ENCODE measurements at places on chromosomes 12 and 14.

GRCh38 chr12:28699029-28699428, 450.0 kb upstream of the FAR2 start:
- DNase-seq = no peak

GRCh38 chr12:19031032-19031431, 98.5 kb upstream of the PLEKHA5 start:
- DNase-seq = no peak

DNA sequence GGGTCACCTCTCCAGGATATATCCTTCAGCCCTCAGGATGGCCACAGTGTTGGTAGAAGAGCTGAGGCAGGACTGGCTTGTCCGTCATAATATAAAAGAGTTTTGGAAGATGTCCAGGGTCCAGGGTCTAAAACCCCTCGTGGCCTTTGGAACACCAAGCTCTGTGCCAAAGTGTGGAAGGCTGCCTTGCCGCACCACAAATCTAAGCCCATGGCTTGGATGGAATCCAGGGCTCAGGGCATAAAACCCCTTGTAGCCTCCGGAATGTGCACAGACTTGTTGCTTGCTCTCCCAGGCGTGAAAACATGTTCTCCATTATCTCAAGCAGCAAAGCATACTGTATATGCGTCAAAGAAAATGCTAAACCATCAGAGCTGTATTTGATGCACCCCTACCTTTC, 46.7 kb downstream of the TNFAIP2 start:
- DNase-seq = no peak

GRCh38 chr12:52634266-52635056, 16.1 kb upstream of the KRT73 start:
- DNase-seq = no peak

- no peak for DNase-seq
Observed at GRCh38 chr12:27560126-27560525, 36.1 kb downstream of the PPFIBP1 start.

GRCh38 chr12:25364529-25365339, 114.0 kb upstream of the KRAS start:
- peak; percentile 17 for DNase-seq

DNA sequence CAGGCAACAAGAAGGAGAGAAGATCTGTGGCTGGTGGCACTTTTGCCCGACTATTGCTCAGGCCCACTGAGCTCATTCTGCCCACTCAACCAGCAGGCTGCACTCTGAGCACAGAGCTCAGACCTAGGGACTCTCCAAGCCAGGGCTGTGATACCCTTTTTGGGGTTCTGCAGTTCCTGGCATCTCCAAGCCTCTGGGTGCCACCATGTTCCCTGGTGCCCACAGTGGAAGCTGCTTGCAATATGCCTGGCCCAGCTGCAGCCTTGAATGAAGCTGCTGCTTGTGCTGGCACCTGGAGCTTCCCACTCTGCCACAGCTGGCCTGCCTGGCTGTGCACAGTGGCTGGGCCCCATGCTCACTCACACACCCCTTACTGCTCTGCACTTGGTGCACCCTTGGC, 236.1 kb downstream of the ADGRD1 start:
- no peak for DNase-seq

GRCh38 chr12:71164568-71165197, 6.9 kb upstream of the TSPAN8 start:
- DNase-seq = no peak

DNA sequence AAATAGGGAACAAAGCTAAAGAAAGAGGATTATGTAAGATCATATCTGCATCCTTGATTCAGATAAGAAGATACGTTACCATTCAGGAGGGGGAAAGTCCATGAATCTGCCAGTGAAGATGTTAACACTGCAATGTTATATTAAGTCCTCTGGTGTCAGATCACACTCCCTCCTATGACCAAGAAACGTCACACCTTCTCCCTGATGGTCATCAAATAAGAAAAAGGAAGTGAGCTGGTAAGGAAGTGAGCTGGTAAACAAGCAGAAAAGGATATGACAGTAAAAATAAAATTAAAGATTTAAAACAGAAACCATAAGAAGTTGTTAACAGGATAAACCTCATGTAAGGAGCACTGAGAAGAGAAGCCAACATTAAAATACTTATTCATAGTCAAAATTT, 340.2 kb downstream of the SEC23A start:
- no peak for DNase-seq

DNA sequence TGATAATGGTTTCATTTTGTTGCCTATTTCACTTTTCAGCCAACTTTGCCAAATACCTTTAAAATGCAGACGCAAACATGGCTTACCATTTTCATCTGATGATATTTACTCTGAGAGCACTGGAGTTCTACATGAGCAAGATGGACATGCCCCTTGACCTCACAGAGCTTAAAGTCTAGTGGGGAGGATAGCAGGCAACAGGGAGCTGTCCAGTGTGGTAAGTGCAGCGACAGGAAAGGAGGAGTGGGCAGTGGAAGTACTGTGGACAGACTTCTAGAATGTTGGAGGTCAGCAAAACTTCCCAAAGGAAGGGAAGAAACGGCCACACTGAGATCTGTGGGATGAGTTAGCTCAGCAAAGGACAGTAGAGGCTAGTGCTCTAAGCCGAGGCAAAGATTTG, 25.3 kb downstream of the LRIG3 start:
- DNase-seq = no peak

DNA sequence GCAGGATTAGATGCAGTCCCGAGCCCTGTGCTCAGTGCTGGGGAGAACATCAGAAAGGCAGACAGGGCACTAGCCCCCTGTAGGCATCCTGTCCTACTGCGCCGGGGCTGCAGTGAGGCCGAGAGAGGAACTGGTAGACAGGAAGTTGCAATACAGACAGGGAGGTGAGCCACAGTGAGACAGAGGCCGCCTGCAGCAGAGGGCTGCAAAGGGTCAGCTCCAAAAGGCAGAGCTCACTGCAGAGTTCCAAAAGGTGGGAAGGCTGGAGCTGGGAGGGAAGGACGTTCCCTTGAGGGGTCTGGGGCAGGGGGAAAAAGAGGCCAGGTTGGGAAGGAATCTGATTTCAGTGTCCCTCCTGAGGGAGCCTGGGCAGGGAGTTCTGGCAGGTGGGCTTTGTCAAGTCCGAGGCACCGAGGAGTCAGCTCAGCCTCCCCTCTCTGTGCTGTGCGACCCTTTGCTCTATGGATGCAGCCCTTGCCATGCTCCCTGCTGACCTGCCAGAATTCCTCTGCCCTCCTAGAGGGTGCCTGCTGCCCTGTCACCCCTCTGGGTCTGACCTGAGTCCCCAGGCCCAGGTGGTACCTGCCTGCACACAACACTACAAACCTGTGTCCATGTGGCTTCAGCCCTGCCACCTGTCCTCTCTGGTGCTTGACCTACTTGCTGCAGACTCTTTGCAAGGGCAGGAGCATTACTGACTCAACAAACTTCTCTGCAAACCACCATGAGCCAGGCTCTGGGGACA, 63.5 kb downstream of the PRMT8 start:
- no peak for DNase-seq

DNA sequence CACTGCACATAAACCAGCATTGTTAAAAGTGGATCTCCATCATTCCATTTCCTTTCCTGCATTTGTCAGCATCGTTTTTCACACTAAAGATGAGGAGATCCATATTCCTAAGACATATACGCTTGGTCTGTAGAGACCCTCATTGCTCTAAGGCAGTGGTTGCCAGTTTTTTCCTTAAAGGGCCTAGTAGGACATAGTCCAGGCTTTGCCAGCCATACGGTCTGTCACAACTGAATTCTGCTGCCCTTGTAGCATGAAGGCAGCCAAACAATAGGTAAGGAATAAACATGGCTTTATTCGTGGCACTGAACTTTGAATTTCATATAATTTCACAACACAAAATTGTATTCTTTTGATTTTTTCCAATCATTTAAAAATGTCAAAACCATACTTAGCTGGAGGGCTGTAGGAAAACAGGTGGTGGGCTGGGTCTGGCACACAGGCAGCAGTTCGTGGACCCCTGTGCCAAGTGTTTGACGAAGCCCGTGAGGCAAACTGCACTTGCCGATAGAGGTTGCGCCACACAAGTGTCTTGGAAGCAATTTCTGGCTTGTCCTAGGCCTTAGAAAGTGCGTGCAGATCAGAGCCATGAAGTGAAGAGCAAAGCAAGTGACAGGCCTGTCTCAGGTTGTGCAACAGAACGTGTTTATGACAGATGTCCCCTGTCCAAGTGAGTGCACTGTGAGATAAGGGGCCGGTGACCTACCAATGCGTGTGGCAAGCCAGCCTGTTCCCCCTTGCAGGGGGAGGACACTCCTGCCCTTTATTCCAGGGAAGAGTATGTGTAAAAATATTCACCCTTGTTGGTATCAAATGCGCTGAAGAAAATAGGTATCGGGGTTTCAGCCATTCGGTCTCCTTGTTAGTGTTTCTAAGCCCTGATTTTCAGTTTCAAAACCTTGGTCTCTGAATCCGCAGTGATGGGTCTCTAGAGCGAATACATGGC, 916 bp upstream of the CHPT1 start:
- no peak for DNase-seq

GRCh38 chr14:74867673-74868072, 8.3 kb downstream of the PROX2 start:
- no peak for DNase-seq

- no peak for DNase-seq
Observed at GRCh38 chr14:47658041-47658440, 17.4 kb downstream of the MDGA2 start.

DNA sequence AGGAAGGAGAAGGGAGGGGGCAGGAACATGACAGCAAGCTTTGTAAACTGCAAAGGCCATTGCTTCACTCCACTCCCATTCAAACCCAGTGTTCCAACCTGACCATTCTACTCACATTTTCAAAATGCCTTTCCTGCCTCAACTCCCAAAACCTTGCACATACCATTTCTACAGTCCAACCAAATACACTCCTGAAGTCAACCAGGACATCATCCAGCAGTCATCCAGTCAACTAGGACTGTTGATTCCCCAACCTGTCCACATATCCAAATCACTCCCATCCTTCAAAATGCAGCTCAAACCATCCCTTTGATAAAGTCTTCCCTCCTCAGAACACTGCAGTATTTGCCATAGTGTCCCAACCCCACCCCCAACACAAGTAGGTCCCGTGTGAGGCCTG, 2.9 kb downstream of the SMUG1 start:
- no peak for DNase-seq

DNA sequence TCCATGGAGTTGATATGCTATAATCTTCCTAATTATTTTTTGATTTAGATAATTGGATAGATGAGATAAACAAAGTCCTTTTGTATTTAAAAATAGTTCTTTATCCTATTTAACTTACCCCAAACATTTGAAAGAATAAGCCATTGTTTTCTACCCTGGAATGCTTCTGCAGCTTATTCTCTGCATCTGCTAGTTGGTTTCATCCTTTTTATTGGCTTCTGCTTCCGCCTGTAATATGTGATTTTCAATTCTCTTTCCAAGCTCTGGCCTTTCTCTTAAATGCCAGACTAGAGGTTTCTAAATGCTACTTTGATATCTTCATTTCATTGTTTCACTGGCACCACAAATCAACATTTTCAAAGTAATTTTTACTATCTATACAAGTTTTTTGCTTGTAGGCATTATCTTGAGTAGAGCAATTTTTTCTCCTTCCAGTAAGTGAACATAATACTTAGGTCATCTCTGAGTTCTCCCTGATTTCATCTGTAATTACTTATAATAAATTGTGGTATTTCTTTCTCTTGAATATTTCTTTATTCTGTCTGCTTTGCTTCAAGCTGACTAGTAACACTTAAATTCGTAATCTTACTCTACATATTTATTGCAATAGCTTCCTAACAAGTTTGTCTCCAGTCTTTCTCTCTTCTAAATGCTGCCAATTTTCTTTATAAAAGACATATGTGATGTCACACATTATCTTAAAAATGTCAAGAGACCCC, 958.4 kb downstream of the SLC6A15 start:
- no peak for DNase-seq

DNA sequence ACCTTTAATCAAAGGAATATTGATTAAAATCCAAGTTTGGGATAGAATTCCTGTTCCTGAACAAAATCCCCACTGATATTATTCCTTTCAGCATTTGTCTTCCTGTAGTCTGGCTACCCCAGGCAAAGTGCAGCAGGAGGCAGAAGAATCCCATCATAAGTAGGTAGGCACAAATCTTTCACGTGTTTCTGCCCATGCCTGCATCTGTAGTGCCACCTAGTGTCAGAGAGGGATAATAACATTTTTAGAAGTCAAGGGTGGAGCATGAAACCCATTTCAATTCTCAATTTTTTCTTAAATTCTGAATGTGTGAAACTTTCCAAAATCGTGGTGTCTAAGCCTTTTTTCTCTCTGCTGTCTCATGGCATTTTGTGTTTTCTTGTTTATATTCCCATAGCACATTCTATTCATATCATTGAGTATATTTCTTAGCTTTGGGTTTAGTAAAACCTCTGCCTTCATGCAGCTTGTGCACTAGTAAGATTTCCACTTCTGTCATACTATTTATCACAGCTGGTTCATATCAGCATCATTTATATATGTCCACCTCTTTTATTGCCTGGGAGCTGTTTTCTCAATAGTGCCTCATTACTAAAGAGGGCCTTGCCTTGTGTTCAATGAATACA, 47.8 kb upstream of the RERG start:
- DNase-seq = peak; percentile 63

- DNase-seq = no peak
Observed at GRCh38 chr14:93430315-93431035, at the start of gene UNC79. Gene UNC79, plus strand, starts transcription at chr14:93430939. Its CDS starts 91 bp downstream, at chr14:93431030.

GRCh38 chr14:54772451-54772881, 130.2 kb downstream of the GCH1 start:
- DNase-seq = no peak

- DNase-seq = no peak
Observed at GRCh38 chr12:55044135-55044534, 24.4 kb downstream of the NEUROD4 start.

- no peak for DNase-seq
Observed at GRCh38 chr14:88746052-88746451, 46.7 kb downstream of the EML5 start.

GRCh38 chr14:96512602-96513397, 10.6 kb downstream of the PAPOLA start:
- no peak for DNase-seq

DNA sequence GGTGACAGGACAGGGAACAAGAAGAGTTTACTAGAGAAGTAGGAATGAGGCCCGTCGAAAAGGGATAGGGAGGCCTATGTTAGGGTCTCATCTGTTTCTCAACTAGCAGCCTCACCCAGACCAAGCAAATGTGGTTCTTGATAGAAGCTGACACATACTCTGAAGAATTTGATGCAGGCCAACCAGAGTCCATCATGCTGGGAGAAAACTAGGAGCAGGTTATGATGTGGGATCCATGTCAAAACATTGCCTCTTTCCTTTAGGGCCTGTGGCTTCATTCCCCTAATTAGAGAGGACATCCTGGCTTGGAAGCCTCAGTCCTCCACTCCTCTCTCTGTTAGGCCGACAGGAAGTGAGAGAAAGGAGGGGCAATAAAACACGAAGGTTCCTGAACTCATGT, 122.8 kb downstream of the NTF3 start:
- no peak for DNase-seq

- peak; percentile 71 for DNase-seq
Observed at GRCh38 chr12:30847259-30847658, 79.3 kb upstream of the TSPAN11 start.
